ENCODE measurements at places on chromosomes 7 and 10.
A peak's percentile ranks its signal among the peaks of the same experiment; 100 is the strongest.

DNA sequence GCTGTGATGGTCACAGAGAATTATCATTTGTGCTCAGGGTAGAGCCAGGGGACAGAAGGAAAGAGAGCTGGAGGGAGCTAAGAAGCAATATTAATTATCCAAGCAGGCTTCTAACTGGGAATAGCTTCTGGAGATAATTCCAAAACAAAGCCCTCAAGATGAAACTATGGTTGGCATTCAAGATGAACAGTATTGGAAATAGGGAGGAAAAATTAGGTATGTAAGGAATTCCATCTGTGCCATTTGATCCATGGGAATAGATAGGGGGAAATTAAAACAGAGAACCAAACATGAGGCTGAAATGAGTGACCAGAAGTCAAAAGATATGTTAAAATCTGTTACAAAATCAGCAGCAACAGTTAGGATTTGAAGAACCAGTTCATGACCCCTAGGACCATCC, 75.3 kb downstream of the NDUFB2 start:
- no peak for DNase-seq

- DNase-seq = no peak
Observed at GRCh38 chr7:82816272-82816671, 346.4 kb downstream of the PCLO start.

DNA sequence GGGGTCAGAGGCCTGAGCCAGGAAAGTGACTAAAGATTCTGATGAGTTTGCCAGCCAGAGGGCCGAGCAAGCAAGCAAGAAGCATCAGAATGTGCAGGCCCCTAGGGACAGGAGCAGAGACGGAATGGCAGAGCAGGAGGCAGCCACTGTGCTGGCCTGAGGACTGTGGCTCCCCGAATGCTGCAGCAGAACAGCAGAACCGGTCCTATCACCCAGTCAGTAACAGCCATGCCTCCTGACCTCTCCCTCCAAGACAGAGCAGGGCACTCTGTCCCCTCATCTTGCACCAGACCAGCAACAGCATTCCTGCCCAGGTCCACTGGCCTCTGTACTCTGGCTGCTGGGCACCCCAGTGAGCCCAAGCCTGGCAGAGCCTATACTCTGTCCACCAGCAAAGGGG, 85.9 kb downstream of the ARHGAP22 start:
- no peak for DNase-seq

- no peak for DNase-seq
Observed at GRCh38 chr10:86733260-86733671, 23.2 kb upstream of the BMPR1A start.

DNA sequence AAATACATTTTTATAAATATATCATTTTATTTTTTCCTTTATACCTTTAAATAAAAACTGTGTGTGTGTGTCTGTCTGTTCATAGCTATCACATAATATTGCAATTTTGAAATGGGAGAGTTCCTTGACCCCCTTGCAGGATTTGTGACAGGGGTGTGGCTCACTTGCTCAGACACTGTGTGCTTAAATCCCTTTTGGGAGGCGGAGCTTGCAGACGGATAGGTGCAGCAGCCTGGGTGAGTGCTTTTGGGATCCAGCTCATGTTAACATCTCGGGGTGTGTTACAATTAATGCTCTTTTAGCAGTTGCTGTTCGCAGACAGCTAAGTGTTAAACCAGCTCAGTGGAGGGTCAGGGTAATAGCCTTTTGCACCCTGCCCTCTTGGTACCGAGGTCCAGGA, 459.8 kb downstream of the IPMK start:
- no peak for DNase-seq

DNA sequence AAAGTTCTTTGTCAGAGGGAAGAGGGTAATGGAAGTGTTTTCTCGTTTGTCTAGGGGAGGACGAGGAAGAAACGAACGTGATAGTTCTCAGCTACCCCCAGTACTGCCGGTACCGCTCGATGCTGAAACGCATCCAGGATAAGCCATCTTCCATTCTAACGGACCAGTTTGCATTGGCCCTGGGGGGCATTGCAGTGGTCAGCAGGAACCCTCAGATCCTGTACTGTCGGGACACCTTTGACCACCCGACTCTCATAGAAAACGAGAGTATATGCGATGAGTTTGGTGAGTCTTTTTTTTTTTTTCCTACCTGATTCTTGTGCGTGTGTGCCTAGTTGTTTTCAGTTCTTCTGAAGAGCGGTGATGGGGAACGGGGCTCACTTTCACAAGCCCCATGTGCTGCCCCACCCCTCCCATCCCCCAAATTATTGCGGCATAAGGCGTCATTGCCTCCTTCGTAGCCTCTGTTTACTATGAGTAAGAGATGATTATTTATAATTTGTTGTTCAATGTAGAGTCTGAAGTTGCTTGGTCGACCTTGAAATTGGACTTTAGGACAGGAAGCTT, 98.6 kb downstream of the ARID5B start:
- DNase-seq = no peak

DNA sequence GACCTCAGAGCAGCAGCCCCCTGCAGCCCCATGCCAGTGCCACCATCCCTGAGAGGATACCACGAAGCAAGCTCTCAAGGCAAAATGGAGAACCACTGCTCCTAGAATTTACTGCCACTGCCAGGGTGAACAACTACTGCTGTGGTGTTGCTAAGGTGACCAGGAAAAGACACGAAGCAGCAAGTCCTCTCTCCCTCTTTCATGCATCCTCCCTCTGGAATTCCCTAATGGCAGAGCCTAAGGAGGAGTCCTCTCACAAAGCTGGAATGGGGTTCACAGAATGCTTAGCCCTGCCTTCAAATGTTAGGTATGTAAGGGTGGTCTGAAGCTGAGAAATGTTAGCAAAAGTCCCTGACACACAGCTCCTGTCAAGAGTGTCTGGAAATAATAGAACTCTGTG, 35.8 kb upstream of the NPSR1 start:
- no peak for DNase-seq

GRCh38 chr10:123582084-123582989, 83.8 kb upstream of the GPR26 start:
- peak; percentile 82 for DNase-seq

GRCh38 chr10:49082766-49083165, 32.6 kb downstream of the VSTM4 start:
- peak; percentile 58 for DNase-seq

DNA sequence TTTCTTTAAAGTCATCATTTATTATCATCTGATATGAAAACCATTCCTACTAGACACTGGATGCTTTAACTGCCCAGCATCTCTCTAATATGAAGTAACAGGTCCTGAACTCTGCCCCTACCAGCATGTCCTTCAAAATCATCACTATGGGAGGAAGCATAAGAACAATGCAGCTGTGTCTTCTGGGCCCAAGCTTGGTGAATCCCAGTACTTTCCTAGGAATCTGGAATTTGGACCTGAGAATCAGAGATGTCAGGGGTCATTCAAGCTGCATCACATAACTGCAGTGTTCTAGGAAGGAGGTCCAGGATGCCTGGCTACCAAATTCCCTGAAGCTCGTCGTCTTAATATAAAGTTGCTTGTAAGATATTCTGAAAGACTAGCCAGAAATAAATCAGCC, 182.7 kb downstream of the AHR start:
- no peak for DNase-seq

GRCh38 chr10:74822101-74822500, 4.3 kb upstream of the KAT6B start:
- DNase-seq = no peak

- no peak for DNase-seq
Observed at GRCh38 chr10:86876748-86877147, 80.7 kb downstream of the MMRN2 start.

GRCh38 chr10:116063107-116063506, 209.9 kb downstream of the GFRA1 start:
- no peak for DNase-seq

- DNase-seq = no peak
Observed at GRCh38 chr10:22893781-22894180, 34.1 kb upstream of the ARMC3 start.

DNA sequence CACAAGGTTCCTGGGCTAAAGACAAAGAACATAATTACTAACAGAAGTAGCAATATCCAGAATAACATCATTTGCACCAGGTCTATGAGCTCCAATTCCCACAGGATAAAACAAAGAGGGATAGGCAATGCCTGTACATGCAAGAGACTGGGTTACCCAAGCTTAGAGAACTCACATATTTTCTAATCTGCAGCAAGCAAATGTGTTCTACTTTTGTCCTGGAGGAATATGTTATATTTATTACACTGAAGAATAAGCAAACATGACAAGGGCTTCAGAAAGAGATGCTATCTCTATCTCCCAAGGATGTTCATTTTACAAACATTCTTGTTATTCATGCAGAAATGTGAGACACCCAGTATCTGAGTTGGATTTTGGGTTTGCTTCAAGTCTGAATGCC, 118.6 kb downstream of the MDFIC start:
- DNase-seq = no peak

GRCh38 chr7:100477871-100478267, 1.1 kb downstream of the TSC22D4 start:
- no peak for DNase-seq

DNA sequence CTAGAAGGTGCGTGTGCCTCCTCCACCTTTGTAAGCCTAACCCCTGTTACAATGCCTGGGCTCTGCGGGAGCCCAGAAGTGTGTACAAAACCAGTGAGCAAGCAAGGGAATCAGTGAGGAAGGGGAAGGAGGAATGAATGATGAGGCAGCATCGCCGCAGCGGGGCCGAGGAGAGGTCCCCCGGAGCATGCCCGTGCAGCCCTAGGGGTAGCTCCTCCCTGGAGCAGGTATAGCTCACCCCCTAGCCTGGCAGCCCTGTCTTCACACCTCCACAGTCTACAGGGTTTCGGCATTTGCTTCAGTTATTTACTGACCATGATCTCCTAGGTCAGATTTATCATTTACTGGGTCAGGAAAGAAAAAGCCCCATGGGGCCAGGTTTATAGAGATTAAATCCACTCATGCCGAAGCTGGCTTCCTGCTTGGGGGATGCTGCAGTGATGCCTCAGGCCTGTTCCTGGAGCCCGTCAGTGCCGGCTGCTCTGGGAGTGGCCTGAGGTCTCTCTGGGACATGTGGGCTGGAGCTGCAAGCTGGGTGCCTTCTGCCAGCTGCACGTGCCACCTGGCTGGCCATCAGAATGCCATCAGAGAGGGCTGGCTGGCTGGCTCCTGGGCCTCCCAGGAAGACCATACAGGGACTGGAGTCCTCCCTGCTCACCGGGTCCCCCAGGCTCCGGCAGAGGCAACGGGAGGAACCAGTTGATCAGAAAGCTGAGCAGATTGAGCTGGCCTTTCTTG, 138.9 kb downstream of the GRK5 start:
- no peak for DNase-seq

- DNase-seq = no peak
Observed at GRCh38 chr7:16921644-16922257, 40.0 kb upstream of the AGR3 start.

- no peak for DNase-seq
Observed at GRCh38 chr7:81233208-81233940, 314.5 kb upstream of the SEMA3C start.

DNA sequence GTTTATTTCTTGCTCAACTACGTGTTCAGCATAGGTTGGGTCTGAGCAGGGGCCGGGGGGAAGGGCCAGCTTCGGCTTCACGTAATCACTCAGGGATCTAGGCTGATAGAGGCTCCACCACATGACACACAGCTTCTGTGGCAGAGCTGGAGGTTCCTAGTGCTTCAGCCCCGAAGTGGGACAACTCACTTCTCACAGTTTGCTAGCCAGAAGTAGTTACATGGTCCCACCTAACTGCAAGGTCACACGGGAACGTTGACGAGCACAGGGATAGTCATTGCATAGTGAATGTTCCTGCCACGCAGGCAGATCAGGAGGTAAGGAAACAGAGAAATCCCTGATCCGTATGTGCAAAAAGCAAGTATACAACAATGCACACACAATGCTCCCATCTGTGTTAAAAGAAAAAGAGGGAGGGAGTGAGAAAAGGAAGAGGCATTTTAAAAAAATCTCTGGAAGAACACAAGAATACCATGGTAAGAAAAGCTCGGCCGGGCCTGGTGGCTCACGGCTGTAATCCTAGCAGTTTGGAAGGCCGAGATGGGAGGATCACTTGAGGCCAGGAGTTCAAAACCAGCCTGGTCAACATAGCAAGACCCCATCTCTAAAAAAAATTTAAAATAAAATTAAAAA, 16.9 kb downstream of the SMURF1 start:
- DNase-seq = no peak

- DNase-seq = no peak
Observed at GRCh38 chr7:146557971-146558469, 441.4 kb downstream of the CNTNAP2 start.

DNA sequence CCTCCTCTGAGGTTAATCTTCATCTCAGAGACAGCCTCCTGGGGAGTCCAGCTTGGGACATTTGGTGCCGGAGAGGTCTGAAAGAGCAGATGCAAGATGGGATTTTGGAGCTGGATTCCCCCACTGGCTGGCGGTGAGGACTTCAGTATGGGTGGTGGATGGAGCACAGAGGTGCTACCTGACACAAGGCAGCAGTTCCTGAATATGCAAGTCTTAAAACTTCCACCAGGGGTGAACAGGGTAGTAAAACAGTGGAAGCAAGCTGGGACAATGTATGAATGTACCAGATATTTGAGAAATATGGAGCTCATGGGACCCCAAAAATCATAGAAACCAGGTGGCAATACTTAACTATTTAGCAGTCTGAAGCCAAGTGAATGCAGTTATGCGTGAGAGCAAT, 4.8 kb upstream of the TAF3 start:
- DNase-seq = no peak

GRCh38 chr7:33582104-33582503, 323.2 kb upstream of the BMPER start:
- DNase-seq = no peak

- no peak for DNase-seq
Observed at GRCh38 chr7:122383934-122384333, 79.4 kb upstream of the FEZF1 start.

DNA sequence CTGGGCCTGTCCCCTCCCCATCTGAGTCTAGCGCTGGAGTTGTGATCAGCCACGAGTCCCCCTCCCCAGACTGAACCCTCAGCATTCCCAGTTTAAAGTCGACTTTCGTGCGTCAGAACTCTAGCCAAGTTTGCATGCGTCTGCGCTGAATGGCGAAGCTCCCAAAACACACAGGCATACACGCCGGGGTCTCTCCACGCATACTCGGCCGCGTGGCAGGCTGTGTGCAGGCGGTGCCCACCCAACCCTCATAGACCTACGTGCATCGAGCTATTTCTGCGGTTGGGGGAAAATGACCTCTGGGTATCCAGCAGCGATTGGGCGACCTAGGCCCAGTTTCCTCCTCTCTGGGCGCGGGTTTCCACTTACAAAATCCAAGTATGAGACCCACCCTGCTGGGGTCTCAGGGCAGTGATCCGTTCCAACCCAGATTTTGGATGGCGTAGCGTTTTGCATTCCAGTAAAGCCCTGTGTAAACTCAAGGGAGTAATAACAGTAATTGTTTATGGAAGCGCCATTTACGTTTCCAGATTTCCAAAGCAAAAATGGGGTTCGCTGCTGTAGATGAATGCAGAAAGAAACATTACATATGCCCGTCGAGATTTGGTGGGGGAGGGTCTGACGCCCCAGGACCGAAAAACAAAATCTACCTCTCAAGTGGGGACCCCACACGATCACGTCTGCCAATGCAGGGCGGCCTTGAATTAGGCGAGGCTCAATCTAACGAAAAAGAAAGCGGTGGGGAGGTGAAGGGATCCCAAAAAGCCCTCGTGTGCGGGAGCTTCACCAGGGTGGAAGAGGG, 2.0 kb upstream of the HMX3 start:
- no peak for DNase-seq
